Activated gamma-delta T cell treated with anti-CD3 and anti-CD28 coated beads, Interleukin-2, amount 50 U/mL, for 16 hours (primary cell): ENCODE measurements at places on chromosomes 1 and 21.

DNA sequence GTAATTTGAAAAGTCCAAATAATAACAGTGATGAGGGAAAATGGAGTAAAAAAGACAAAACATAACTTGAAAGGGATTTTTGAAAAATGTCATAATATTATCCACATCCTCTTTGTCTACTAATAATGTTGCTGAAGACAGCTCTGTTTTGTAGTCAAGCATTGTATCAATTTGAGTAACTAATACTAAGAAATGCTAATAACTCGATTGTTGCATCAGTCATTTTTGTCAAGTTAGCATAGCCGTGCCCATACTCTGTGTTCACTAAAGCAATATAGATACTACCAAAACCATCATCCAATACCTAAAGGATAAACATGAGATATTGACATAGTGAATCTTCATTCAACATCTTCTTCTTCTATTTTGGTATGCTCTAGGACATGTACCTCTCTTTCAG lies 17.3 kb downstream of the PDC start:
- DNase-seq = no peak

DNA sequence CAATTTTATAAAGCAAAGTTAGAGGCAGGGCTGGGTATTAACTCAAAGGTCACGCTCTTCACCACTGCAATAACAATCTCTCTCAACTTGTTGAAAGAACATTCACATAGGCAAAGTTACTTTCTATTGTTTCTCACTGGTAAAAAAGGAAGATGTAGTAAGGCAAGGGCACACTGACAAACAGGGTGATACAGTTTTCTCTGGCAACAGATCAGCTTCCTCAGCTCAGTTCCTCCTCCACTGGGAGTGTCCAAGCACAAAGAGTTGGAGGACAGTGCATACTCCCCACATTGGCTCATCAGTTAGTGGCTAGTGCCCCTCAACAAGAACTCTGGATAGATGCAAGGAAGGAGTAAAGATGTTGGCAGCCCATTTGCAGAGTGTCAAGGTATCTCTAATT lies 3.7 kb downstream of the PLPPR4 start:
- no peak for DNase-seq

GRCh38 chr1:96764469-96764868 lies 42.9 kb downstream of the PTBP2 start:
- DNase-seq = no peak

GRCh38 chr21:42218836-42219605 lies at the start of gene ABCG1:
TSS of gene ABCG1 (plus strand) at chr21:42219140. CDS start at chr21:42219263, 123 bp downstream.
- no peak for DNase-seq

DNA sequence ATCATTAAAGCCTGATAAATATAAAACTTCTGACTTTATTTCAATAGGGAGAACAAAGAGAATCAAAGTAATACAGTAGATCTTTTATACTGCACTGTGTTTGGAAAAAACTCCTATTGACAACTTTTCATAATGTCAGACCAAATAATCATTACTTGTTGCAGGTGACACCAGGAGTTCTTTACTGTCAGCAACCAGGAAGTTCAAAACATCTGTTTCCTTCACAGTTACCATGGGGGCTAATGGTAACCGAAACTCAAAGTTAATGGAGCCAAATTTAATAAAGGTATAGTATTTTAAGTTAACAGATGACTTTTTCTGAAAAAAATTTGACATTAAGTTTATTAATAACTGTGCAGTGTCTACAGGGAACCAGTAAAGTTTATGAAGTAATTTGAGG lies 10.6 kb downstream of the EFCAB7 start:
- no peak for DNase-seq

DNA sequence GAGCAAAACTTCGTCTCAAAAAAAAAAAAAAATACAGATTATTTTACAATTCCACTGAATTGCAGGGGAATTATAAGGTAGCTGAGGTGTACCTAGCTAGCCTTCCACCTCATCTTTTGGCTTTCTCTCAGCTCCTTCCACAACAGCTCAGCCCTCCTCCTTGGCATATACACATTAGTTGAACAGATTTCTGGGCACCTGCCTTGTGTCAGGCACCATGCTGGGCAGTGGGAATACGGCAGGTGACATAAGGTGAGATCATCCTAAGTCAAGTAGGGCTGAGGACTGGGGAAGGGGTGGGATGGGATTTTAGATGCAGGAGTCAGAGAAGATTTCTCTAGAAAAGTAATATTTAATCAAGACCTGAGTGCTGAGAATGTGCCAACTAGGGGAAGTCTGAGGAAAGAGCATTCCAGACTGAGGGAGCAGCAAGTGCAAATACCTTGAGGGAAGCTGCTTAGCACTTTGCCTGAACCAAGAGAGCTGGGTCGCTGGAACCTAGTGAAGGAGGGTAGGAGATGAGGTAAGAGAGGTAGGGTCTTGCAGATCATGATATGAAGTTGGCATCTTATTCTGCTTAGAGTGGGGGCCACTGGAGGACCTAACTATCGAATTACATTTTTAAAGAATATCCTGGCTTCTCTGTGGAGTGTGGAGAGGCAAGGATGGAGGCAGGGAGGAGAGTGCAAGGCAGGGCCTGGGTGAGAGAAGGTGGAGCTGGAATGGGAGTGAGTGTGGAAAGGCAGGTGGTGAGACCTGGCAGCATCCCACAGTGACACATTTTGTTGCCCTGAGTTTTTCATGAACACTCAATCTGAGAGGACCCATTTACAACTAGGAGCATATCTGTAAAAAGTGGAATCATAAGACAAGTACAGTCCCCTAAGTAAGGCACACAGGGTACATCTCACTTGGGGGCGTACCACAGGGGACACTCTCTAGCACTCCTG lies 28.2 kb downstream of the LAMC2 start:
- no peak for DNase-seq

- DNase-seq = no peak
Measured at GRCh38 chr1:28812669-28813468, 899 bp downstream of the OPRD1 start.

DNA sequence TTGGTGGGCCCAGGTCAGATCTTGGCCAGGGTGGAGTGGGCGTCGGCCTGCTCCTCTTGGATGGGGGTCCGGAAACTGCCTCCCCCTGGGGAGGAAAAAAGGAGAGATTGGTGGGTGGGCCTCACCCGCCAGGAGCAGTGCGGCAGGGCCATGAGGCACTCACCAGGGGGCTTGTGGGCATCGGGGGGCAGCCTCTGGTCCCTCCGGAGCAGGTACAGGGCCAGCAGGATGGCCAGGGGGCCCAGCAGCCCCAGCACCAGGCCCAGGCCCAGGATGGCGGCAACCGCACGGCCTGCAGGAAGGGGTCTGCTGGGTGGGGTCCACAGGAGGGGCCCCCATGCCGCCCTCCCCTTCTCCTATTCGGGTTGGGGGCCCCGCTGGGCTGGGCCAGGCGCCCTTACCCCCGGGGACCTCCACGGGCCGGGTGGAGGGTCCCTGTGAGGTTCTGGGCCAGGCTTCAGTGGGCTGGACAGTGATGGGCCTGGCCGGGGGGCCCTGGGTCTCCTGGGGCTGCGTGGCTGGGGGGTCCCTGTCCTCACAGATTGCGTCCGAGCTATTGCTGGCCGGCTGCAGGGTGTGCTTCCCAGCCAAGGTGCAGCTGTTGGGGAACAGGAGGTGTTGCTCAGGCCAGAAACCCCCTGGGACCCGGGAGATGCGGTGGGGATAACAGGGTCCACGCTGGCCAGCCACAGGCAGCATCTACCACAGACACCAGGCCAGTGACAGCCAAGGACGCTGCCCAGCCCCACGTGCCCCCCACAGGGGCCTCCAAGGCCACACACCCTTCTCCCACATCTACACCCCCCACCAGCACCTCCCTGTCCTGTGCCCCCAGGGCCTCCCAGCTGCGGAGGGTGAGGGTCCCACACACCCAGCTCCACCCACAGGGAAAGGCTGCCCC lies 2.2 kb downstream of the TNFRSF4 start:
- DNase-seq = no peak
